NCI-H526 (cell line): ENCODE measurements at places on chromosomes 2 and 18.

DNA sequence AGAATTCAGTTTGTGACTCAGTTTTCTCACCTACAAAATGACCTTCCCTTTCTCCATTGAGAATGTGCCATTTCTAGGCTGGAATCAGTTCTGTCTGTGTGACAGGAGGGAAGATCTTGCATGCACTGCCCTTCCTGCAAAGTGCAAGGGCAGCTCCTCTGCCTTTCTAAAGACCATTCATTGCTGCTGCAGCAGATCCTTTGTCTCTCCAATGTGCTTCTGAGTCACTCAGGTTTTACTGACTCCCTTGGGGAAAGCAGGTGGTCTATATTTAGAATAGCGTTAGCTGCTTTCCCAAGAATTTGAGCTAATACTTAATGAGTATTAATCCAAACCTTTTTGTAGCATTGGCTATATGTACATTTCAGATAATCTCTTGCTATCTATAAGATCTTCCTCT is 62.5 kb downstream of the DAW1 start:
- DNase-seq, result no peak

DNA sequence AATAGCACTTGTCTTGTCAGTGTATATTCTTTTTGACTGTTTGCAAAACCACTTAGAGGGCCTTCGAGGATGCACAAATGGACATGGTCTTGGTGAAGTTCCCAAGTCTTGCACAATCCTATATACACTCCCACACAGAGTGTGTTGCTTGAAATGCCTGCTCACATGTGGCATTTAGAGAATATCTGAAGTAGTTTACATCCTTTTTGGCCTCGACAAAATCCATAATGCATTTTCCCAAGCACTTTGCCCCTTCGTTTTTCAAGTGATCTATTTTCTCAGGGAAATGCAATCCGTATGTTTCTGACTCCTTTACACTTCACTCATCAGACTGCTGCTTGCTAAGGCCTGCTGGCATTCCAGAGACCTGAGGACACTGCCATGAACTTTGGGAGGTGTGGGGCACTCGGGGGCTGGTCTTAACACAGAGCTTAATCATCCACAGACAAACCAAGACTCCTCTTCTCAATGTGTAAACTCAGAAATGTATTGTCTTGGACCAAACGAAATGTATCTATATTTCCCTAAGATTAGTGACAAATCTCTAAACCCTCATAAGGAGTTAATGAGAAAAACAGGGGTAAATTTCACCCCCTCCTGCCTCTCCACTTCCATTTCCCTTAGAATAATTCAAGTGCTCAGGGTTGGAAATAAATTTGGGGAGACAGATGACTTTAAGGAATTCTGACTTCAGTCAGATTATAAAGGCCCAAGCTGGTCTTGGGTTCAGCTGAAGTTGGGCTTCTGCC is 219.3 kb upstream of the APCDD1 start:
- no peak for DNase-seq

DNA sequence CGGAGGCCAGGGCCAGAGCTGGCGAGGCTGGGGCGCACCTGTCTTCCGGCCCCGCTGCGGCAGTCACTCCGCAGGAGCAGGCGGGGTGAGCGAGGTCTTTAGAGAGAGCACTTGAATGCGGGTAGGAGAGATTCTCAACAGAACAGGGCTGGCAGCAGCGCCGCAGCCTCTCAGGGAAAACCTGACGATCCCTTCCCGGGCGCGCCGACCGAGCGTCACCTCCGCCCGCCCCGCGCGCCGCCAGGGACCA is 526 bp downstream of the PRKRA start:
- DNase-seq, result no peak

GRCh38 chr18:48336332-48336731 is 72.9 kb downstream of the ZBTB7C start:
- DNase-seq, result peak; percentile 16

DNA sequence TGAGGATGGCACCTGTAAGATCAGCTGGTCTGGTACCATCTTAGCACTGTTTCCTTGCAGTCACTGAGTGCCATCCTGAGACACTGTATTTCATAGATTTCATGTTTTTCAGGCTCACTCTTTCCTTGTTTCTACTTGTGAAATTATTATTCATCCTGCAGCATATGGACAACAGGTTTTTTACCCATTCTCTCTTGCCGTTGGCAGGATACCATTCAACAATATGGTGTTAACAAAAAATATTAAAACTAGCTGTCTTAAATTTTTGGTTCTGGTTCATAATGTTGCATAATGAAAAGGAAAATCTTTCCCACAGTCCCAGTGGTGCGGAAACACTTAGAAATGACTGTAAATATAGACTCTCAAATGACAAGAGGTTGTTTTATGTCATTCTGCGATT is 23.1 kb upstream of the ATG16L1 start:
- no peak for DNase-seq

DNA sequence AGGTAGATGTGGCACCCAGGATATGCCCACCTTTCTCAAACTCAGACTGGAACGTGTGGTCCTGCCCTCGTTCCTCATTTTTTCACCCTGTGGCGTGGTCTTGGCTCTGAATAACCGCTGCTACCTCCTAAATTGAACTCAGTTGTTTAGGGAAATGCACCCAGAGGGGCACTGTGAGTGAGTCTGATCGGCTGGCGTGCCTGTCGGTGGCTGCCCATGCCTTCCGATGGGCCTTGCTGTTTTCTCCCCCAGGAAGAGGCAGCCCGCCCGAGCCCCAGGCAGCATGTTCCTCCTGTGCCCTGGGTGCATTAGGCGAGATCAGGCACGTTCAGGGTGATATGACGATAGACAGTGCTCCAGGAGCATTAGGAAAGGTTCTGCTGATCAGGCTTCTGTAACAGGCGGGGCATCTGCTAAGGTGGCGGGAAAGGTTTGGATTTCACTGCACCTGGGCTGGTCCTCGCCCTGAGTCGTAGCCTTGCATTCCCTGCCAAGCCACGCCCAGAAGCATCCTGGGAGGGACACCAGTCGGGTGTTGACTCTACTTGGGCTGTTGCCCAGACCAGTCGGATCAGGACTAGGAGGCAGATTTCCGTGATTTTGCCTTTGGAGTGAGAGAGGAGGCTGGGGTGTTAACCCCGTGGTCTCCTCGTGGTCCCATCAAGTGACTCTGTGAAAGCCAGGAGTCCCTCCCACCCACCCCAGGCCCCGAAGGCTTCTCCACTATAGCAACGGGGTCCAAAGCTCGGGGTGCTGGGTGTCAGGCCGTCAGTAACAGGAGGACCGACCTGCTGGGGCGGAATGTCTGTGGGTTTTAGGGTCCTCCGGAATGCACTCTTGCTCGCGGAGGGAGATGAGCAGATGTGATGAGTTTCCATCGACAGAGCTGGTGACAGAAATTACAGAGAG is 75.1 kb downstream of the SH3BP4 start:
- peak; percentile 22 for DNase-seq

- no peak for DNase-seq
Observed at GRCh38 chr2:238921681-238922319, 73.9 kb downstream of the TWIST2 start.

- DNase-seq, result no peak
Observed at GRCh38 chr2:21740484-21740883, 616.7 kb downstream of the TDRD15 start.

GRCh38 chr2:101679037-101679726 is 18.3 kb upstream of the MAP4K4 start:
- no peak for DNase-seq

DNA sequence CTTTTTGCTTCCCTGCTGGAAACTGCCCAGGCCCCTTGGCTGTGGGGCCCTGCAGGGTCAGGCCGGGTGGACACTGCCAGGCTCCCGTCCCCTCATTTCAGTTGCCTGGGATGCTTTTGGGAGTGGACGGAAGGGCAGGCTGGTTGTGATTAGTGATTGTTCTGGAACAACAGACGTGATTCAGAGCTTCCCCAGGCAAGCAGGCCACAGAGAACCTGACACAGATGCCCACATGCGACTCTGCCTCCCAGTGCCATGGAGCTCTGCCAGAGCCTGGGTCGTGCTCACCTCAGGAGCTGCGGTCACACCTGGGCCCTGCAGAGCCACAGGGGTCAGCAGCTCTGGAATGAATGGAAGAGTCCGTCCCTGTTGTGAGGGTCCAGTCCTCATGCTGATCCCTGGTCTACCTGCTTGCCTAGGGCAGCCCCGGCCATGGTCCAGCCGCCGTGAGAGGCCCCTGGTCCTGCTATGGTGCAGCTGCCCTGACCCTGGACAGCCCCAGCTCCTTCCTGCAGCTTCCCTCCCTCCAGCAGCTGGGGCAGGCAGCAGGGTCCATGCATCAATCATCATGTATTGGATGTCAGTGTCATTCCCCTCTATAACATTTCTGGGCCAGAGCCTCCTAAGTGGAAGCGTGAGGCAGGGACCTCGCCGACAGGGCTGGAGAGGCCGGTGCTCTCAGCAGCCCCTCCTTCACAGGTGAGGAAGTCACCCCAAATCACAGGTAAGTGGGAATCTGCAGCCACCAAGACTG is 518.6 kb upstream of the MYT1L start:
- DNase-seq, result no peak

- no peak for DNase-seq
Observed at GRCh38 chr2:112661656-112662305, 16.0 kb downstream of the SLC20A1 start.

- no peak for DNase-seq
Observed at GRCh38 chr2:158786897-158787296, 8.2 kb upstream of the DAPL1 start.

DNA sequence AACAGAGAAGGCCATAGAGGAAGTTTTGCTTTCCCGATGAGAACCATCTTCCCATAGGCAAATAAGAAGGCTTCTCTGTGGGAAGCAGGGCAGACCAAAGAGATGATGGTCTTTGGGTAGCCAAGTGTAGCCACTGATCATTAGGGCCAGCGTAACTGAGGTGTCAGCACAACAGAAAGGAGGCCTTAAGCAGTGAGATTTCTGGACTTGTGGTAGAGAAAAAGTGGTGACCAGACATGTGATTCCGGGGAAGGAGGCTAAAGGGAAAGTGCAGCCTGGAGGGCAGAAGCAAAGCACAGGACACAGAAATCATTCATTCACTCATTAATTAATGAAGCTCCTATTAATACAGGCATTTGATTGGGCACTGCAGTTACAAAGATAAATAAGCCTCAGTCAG is 15.4 kb downstream of the EVA1A start:
- DNase-seq, result no peak

DNA sequence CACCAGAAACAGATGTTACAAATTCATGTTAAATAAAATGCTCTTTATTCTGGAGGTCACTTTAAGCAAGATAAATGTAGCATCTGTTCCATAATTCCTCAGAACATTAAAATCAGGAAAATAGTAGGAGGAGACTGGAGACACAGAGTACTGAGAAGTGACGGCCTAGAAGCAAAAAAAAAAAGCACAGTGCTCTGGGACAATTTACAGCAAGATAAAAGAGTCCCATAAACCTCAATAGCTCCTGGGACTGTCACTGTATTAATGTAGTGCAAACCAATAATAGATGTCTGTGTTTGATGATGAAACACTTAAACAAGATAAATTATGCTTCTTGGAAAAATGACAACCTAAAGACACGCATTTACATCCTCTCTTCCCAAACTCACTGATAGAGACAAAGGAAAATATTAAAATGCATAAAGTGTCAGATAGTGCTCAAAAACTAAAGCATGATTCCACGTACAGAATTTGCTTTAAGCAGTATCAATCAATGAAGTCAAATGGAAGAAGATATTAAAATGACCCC is 338.8 kb upstream of the REG3G start:
- DNase-seq, result no peak

DNA sequence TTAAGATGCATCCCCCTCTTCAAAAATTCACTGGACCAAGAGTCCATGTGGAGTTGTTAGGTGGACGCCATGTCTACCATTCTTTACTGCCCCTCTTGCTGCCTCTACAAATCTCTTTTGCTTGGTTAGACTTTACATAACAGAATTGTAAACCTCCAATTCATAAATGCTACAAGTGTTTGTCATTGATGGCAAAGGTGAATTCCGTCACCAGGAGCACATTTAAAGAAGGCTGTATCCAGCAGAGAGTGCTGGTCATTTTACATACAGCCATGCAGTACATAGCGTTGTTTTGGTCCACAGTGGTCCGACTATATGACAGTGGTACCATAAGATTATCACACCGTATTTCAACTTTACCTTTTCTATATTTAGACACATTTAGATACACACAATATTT is 274.5 kb downstream of the MYCN start:
- no peak for DNase-seq

- DNase-seq, result no peak
Observed at GRCh38 chr2:37551783-37552182, 119.7 kb downstream of the CDC42EP3 start.
